ENCODE measurements at places on chromosomes 3 and 15. TPM values are rescaled to one million over a fixed set of nuclear protein-coding genes. Genes with fewer than 3 reads are reported as not detected.

DNA sequence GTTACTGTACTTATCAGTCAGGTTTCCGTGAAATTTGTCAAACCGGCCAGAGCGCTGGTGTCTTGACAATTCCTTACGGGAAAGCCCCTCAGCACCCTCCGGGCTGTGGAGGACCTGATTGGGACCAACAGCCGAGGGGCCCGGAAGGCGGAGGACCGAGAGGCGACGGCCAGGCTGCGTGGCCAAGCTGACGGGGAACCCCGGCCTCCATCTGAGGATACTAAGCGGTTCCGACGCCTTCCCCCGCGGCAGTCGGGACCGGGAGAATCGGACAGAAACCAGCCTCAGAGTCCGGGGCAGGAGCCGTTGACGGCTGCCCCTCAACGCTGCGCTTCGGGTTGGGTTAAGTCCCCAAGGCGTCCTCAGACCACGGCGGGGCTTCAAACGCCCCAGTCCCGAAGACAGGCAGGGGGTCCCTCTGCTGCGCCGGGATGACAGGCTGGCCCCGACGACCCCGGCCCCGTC is 499 bp downstream of the ALDH1A2 start:
- no peak for DNase-seq

- no peak for DNase-seq
Measured at GRCh38 chr3:191378142-191378812, 48.0 kb upstream of the UTS2B start.

The SCN11A gene
- total RNA-seq: under 0.01 TPM

DNA sequence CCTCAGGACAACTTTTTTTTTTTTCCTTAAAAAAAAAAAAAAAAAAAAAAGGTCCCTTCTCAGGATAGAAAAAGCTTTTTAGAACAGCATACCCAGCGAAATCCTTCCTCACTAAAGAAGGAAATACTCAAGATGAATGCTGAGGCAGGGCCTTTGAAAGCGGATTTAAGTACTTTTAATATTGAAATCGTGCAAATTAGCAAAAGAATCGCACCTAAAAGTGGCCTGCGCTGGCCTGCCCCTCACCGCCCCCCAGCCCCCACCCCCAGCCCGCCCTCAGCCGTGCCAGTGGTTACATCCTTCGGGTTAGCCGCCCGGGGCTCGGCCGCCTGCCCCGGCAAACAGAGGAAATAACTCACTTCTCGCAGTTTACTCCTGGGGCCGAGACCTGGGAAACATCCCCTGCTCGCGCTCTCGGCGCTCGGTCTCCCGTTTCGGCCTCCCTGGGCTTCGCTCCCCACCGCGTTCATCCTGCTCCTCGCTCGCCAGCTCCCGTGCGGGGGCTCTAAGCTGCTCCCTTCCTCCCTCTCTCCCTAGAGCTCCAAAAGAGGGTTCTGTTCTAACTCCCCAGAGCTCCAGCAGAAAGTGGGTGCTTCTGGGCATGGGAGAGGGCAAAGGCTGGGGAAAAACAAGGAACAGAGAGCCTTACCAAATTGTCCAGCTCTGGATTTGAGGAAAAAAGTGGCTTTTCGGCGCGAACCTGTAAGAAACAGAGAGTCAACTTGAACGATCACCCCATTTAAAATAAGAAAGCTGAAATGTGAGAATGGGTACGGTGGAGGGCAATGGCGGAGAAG is 5.2 kb downstream of the MEIS2 start:
- DNase-seq: no peak
